Dorsolateral prefrontal cortex (tissue), 122 donors: ENCODE measurements at places on chromosomes 5 and 9. TPM values are rescaled to one million over a fixed set of nuclear protein-coding genes. Genes with fewer than 3 reads are reported as not detected.

HSD17B3 gene
- not detected for total RNA-seq

DNA sequence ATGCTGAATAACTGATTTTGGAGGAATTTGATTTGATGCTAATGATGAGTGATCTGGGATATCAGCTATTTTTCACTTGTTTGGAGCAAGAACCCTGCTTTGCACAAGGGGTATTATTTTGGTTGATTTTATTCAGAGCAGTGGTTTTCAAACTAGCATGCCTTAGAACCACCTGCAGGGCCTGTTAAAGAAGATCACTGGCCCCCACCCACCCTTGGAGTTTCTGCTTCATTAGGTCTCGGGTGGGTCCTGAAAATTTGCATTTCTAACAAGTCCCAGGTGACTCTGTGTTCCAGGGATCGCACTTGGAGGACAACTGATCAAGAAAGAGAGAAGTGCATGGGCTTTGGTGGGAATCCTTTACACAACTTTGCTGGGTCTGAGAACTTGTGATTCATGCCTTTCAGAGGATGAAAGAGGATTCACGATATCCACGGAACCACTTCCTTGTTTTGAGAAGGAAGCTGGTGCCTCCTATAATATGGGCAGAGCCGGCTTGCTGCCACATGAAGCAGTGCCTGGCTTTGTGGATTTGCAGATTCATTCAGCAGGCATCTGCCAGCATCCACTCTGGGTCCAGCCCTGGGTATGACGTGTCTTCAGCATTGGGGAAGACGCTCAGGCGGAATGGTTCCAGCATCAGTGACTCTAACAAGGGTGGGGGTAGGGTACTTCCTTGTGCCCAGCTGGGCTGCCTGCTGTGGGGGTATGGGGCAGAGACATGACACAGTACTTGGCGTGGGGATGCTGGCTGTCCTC lies 106.6 kb upstream of the PITX1 start:
- DNase-seq: no peak

- DNase-seq: no peak
Measured at GRCh38 chr9:7234144-7234543, 476.4 kb downstream of the KDM4C start.

- DNase-seq: no peak
Measured at GRCh38 chr9:136831720-136832104, 10.6 kb upstream of the AJM1 start.

DNA sequence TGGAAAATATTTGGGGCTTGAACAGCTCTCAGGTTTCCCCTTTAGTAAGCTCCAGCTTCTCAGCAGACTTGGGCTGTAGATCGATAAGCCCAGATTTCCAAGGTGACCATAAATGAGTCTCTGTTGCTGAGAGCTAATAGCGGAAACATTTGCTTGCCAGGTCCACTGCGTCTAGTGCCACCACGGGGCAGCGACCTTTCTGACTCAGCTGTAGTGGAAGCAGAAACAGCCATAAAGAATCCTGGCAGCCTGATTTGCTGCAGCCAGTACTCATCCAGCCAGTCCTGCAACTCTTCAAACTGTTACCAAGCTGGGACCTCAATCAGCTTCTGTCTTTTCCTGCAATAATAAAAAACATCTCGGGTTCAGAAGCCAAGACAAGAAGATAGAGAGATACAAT lies 241.7 kb downstream of the DOCK8 start:
- no peak for DNase-seq

GRCh38 chr9:106020186-106020585 lies 325.8 kb downstream of the TMEM38B start:
- no peak for DNase-seq

- DNase-seq: no peak
Measured at GRCh38 chr5:112906637-112907036, 15.4 kb downstream of the REEP5 start.

GRCh38 chr5:16863469-16863946 lies 72.6 kb downstream of the MYO10 start:
- no peak for DNase-seq
